ENCODE measurements at places on chromosomes 2 and 18. TPM values are rescaled to one million over a fixed set of nuclear protein-coding genes. Genes with fewer than 3 reads are reported as not detected.

Gene PLA2R1
- 3.4 TPM for total RNA-seq

Gene MEIS1
- total RNA-seq = 40.1 TPM

Gene CCL20
- total RNA-seq = not detected

- DNase-seq = no peak
Measured at GRCh38 chr2:234374736-234375135, 122.1 kb downstream of the ARL4C start.

- DNase-seq = no peak
Measured at GRCh38 chr2:73886357-73886756, 6.5 kb upstream of the ACTG2 start.

Gene ASXL3
- 3.2 TPM for total RNA-seq

DNA sequence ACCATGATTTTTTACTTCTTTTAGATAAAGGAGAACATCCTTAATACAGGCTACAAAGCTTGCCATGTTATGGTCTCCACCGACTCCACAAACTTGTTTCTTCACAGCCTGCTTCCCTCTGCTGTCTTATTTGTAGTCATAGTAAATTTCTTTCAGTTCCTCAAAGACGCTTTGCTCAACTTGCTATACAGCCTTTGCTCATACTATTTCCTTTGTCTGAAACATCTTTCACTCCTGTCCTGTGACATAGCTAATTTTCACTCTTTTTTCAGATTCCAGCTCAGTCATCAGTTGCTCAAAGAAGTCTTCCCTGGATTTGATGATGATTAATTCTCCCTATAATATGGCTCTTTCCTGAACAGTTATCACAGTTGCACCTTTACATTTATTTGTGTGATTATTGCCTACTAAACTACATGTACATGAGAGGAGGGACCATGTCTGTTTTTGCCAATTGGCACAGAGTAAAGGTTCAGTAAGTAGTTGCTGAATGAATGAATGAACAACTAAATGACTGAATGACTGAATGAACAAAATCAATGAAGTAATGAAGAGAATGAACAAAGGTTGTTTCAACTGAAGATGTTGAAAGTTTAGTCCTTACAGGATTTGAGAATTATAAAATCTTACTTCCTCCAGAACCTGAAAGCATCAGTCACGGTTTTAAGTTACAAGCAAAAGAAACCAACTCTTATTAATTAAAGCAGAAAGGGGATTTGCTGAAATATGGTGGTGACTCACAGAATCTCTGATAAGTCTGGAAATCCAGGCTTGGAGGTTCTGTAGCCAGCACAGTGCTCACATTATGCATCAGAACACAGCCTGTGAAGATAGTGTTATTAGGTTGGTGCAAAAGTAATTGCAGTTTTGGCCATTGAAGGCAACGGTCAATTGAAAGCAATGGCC is 186.4 kb upstream of the FAM98A start:
- DNase-seq = no peak

Gene RESP18
- not detected for total RNA-seq

DNA sequence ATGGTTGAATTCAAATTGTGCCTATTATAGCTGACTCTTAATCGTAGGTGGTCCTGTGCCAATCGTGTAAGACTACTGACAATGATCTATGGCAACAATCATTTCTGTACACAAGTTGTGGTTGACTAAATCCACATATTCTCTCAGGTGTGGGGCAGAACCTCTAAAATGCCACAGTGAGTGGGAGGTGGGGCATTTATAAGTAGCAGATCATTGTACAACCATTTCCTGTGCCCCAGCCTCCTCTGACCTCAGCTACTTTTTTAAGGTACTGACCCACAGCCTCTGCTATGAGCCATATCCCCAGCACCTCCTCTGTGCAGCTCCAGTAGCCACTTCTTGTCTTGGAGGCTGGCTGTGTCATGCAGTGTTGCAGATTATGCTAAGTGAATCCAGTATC is 48.6 kb upstream of the RAPH1 start:
- DNase-seq = no peak

Gene DNPEP
- 66.6 TPM for total RNA-seq

- peak; percentile 83 for DNase-seq
Measured at GRCh38 chr2:85719609-85720240, 25.6 kb downstream of the GNLY start.

Gene SKOR2
- total RNA-seq = not detected

GRCh38 chr2:240405133-240405532 is 30.3 kb upstream of the GPC1 start:
- peak; percentile 13 for DNase-seq

GRCh38 chr2:44941551-44942234 is at the start of gene SIX3:
TSS of gene SIX3 (plus strand) at chr2:44941702. CDS start at chr2:44942105, 403 bp downstream.
- DNase-seq = no peak

GRCh38 chr2:238027058-238027457 is 33.7 kb upstream of the SCLY start:
- no peak for DNase-seq

Gene LRATD1
- total RNA-seq = 2.5 TPM

Gene LIPG
- total RNA-seq = not detected

Gene HOXD13
- total RNA-seq = not detected

Gene IL1RL1
- 1.7 TPM for total RNA-seq

Gene PTPN18
- total RNA-seq = 16.9 TPM

Gene TEX261
- 63.8 TPM for total RNA-seq

GRCh38 chr2:134140251-134140661 is 113.6 kb upstream of the MGAT5 start:
- DNase-seq = no peak

Gene SMYD5
- total RNA-seq = 16.8 TPM

DNA sequence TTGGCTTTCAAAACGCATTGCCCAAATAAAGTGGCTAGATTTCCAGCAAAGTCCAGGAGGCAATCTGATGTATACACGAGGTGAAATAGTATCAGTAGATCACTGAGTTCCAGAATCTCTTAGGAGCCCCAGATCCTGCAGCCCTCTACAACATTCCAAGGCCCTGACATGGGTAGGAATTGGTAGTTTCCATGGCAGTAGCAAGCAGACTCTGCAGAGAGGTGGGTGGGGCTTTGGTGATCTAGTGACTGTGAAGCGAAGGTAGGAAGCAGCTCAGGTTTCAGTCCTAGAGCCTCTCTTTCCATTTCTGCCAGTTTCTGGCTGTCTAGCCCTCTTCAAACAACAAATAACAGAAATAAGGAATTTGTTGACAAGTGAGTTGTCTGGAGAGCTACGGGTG is 13.8 kb upstream of the SGPP2 start:
- no peak for DNase-seq

Gene HOXD3
- total RNA-seq = 0.30 TPM

Gene SCN7A
- total RNA-seq = 35.4 TPM

DNA sequence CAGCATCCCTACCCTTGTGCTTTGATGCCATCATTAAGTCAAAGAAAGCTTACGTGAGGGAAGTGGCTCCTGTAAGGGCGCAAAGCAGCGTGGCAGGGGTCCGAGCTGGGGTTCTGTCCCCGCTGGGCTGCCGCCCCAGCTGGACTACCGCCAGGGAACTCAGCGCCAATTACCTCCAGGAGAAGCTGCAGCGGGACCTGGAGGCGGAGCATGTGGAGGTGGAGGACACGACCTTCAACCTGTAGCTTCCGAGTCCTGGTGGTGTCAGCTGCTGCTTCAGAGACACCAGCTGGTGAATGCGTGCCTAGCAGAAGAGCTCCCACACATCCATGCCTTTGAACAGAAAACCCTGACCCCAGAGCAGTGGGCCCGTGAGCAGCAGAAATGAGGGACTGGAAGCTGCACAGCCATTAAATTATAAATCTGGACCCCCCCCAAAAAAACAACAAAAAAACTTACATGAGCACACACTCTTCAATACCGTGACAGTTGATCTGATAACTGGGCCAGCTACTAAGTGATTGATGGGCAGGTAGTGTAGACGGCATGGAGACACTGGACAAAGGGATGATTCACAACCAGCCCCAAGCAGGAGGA is 20.1 kb upstream of the YES1 start:
- peak; percentile 66 for DNase-seq

DNA sequence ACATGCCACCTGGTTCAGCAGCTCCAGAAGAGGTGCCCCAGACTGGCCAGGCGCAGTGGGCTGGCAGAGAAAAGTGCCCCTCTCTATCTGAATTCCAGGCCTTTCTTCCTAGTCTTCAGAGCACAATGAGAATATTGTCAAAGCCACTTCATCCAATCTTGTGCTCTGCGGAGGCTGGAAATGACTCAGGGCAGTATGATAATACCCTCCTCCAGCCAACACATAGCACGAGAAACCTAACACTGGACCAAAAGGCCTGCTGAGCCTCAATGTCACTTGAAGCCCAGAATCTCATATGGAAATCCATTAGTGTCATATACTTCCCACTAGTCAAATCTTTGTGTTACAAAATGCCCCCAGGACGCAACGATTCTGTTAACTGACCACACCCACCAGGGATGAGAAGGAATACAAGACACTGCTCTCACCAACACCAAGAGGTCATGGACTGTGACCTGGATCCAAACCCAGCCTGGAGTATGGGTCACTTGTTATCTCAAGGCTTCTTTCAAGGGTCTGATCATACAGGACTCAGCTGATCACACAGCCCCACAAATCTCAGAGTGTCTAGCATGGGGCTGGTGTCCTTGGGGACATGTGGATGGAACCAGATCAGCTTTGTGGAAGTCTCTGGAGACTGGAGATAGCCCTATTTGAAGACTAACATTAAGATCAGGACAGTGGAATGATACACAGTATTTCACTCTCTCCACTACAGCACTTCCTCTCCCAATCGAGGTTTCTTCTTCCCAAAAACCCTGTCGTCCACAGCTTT is 10.1 kb downstream of the KIF3C start:
- DNase-seq = no peak

DNA sequence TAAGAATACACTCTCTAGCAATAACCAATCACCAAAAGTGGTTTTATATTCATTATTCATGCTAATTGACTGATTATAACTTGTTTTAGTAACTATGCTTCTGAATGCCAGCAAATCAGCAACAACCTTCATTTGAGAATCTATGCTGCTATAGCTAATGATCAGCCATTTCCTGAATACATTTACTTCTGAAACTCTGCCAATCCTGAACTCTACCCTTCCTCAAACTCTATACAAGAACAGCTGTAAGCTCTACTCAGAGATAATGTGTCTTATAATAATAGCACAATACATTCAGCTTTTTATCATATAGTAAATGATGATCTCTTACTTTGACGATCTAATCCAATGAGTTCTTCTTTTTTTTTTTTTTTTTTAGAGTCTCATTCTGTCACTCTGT is 85.7 kb upstream of the EPAS1 start:
- no peak for DNase-seq

DNA sequence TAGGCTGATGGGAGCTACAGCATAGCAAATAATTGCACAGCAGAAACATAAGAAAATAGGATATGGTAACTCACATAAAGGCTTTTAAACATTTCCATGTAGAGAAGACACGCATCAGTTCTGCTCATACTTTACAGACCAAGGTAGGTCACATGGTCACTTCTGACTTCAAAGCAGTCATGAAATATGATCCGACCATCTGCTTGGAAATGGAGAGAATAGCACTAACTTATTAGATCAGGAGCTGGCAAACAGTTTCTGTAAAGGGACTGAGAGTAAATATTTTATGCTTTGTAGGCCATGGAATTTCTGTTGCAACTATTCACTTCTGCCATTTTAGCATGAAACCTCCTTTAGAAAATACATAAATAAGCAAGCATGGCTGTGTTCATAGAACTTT is 936.6 kb upstream of the FANCL start:
- no peak for DNase-seq

DNA sequence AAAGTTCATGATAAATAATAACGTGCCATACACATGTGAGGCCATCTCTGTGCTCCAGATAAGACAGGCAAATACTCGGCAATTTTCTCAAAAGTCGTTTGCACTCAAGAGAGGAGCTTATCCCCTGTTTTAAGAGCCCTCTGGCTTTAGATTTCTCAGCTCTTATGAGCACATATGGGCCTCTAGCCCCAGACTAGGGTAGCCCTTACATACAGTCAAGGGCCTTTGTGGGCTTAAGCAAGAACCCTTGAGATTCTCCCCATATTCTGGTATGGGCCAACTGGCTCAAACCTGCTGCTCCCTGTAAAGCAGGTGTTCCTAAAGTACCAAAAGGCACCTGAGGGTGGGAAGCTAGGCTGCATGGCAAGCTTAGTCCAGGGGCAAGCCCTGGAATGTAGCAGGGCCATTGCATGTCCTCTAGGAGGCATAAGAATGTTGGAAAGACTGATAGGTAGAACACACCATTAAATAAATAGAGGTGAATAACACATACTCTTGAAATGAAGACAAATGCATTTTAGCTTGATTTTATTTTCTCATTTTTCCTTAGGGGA is 66.1 kb downstream of the FASTKD2 start:
- no peak for DNase-seq

DNA sequence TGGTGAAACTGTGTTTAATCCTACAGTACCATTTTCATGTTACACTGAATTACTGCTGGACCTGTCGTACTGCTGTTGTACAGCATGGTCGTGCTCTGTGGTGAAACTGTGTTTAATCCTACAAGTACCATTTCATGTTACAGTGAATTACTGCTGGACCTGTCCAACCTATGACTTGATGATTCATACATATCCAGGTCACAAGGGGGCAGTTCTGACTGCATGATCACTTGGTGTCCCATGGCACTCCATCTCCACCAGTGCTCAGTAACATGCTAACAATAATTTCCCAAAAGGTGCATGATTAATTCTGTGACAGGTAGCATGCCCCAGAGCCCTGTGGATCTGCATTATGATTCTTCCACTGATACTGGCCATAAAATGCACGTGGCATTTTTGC is 101.6 kb downstream of the ADCYAP1 start:
- DNase-seq = no peak

Gene TYW5
- total RNA-seq = 2.7 TPM

Gene OR6B2
- total RNA-seq = not detected

- DNase-seq = no peak
Measured at GRCh38 chr2:203733684-203734083, 27.2 kb downstream of the CD28 start.

DNA sequence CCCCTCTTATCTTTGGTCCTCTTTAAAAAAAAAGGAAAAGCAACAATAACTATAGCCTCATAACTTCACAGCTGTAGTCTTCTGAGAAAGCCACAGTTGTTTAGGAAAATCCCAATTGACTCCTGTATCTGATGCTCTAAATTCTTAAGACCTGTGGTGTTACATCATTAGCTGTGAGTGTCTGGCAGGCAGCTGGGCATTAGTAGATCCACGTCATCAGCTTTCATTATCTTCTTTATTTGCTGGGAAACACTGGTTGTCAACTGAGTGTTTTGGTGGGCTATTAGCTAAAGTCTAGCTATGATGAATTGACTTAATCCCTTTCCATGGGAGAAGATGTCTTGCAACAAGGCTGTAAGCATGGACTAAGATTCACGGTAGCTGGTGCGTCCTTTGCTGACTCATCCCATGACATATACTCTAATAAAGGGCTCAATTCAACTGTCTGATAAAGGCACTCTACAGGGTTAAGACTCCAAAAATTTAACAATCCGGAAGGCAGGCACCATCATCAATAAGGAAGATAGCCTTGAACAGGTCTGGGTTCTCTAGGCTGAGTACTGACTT is 517.2 kb downstream of the PLCL1 start:
- no peak for DNase-seq

DNA sequence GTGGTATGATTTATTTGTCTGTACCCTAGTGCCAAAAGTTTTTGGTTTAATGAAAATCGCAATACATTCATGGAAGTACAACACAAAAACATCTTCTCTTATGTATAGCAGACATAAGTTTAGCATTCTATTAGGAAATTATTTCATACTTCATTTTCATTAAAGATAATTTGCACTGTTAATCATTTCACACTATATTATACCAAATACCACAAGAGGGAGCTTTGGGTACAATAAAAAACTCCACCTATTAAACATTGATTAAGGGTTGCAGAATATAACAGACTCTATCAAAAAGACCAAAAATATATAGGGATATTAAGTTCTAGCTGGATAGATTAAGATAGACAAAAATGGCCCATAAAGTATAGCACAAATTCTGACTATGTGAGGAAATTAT is 79.0 kb downstream of the SLC66A3 start:
- no peak for DNase-seq

Gene SCYGR4
- not detected for total RNA-seq

Gene ALLC
- not detected for total RNA-seq

Data from Right ventricle myocardium inferior (tissue), 1 donor.